Activated CD4-positive, alpha-beta T cell treated with anti-CD3 and anti-CD28 coated beads, Interleukin-2, amount 50 U/mL, for 4 hours (primary cell): ENCODE measurements at places on chromosomes 11 and 22.

GRCh38 chr11:113814181-113814580 lies 34.6 kb downstream of the CLDN25 start:
- no peak for DNase-seq

- no peak for DNase-seq
These were observed 886 bp upstream of the NIPSNAP1 start for GRCh38 chr22:29581799-29582198.

DNA sequence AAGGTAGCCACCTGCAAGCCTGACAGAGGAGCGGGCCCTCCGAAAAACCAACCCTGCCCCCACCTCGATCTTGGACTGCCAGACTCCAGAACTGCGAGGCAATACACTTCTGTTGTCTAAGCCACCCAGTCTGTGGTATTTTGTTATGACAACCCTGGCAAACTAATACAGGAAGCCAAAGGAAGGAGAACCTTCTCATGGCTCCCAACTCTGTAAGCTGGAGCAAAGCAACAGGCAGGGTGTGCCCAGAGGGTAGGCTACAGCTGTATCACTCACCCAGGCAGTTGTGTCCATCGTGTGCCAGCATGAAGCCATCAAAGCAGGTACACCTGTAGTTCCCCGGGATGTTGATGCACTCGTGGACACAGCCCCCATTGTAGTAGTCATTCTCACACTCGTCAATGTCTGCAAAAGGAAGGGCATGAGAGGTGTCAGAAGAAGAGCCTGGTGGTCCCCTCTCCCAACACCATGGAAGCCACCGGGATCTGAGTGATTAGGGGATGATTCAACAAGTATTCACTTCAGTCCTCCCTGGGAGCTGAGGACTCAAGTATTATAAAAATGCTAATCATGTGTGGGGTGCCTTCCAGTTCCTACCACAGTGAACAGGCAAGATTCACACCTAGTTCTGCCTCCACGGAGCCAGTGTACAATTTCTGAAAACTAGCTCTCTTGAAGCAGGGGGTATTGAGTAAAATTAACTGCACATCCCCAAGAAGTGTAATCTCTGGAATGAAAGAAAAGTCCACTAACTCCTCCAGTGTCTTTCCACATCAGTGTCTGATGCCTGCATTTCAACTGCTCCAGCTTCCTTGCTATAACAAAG lies 23.3 kb downstream of the SCUBE1 start:
- no peak for DNase-seq

- no peak for DNase-seq
These were observed 199.9 kb downstream of the IGLL1 start for GRCh38 chr22:23380230-23380573.

GRCh38 chr22:32728291-32728690 lies 73.2 kb upstream of the TIMP3 start:
- no peak for DNase-seq

- DNase-seq = no peak
These were observed 43.4 kb downstream of the PKNOX2 start for GRCh38 chr11:125207866-125208425.

GRCh38 chr22:46198274-46198673 lies 47.9 kb downstream of the PPARA start:
- DNase-seq = no peak

DNA sequence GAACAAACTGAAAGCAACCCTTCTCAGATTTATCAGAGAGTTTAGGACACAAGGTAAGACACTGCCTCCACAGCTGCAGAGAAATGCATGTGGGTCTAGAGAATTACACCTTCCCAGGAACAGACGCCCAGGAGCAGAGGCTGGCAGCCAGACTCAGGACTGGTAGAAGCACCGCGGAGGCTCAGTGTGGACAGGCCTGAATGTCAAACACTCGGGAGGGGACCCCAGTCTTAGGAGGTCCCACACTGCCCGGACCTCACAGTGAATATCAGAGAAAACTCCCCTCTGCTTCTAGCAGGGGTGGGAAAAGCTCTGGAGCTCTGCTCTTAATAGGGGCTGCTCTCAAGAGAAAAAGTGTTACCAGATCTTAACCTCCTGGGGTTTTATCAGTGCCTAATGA lies 952.7 kb downstream of the BRD1 start:
- DNase-seq = no peak

DNA sequence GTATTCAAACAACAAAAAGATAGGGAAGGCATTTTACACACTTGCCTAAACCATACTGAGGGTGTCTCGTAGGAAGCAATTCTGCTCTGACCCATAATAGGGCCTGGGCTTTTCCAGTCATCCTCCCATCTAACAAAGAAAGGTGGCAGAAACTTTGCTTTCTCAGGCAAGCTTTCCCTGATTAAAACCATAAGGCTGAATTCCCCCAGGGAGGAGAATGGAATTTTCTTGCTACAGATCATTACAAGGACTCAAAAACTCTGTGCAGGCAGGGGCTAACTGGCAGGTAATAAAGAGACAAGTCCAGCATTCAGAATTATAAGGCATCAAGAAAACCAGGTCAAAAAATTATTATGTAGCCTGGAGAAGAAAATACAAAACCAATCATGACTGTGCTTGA lies 90.4 kb downstream of the RBFOX2 start:
- DNase-seq = no peak

- DNase-seq = peak; percentile 81
These were observed 56.2 kb downstream of the KCNJ4 start for GRCh38 chr22:38398609-38399461.

GRCh38 chr11:121535129-121535796 lies 82.5 kb upstream of the SORL1-AS1 start:
- no peak for DNase-seq

GRCh38 chr11:119795231-119795630 lies 66.2 kb upstream of the NECTIN1 start:
- DNase-seq = no peak

DNA sequence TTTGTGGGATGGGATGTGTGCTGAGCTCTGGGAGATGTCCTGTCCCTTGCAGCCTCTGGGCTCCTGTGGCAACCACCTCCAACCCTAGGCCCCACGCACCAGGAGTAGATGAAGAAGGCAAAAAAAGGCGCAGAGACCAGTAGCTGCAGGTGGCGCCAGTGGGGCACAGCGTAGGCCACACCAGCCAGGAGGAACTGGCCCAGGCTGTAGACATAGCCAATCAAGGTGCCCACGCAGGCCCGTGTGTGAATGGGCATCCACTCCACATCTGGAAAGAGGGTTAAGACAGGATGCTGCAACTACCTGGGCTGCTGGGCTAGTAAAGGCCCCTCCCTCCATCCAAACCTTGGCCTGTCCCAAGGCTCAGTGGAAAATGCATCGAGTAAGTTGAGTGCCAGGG lies 3.0 kb downstream of the SLC22A6 start:
- DNase-seq = no peak
